B cell (primary cell): ENCODE measurements at places on chromosomes 7 and 10. TPM values are rescaled to one million over a fixed set of nuclear protein-coding genes. Genes with fewer than 3 reads are reported as not detected.

DNA sequence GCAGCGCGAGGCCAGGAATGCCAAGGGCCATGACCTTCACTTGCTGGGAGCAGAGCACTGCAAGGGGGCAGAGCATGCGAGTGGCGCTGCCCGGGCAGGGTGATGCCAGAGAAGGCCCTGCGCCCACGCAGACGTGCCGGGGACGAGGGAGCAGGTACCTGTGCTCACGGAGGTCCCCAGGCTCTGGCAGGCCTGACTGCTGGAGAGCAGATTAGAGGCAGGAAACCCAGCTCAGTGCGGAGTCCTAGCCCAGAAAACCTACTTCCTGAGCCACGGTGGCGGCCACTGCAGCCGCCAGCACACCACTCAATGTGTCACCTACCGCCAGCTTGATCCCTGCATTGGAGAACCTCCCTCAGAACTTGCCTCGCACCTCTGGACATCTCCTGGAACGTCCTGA is 148.4 kb downstream of the MAD1L1 start:
- H3K27me3 ChIP-seq, result no peaks in the 10 kb centered on the region
- no peaks in the 10 kb centered on the region for H3K36me3 ChIP-seq
- H3K4me3 ChIP-seq, result no peak overlapping the region
- peaks cover 20% of the 10 kb centered on the region for H3K4me1 ChIP-seq

DNA sequence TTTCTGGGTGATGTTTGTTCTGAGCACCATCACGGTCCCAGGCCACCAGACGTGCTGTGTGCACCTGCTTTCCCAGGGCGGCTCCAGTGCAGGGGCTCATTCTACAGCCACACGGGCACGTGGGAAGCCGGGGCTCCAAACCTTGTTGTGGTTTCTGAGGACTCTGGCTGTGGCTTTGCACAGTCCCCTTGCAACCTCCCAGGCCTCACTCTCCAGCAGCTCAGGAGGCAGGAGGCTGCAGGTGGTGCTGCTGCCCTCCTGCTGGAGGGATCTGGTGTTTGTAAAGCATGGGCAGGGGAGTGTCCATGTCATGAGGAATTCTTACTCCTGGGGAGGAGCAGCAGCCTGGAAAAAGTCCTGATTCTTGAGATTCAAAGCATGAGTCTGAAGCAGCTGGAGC is 54.3 kb downstream of the INSYN2A start:
- no peak overlapping the region for H3K4me3 ChIP-seq
- H3K27me3 ChIP-seq, result no peaks in the 10 kb centered on the region
- no peak overlapping the region for H3K27ac ChIP-seq

DNA sequence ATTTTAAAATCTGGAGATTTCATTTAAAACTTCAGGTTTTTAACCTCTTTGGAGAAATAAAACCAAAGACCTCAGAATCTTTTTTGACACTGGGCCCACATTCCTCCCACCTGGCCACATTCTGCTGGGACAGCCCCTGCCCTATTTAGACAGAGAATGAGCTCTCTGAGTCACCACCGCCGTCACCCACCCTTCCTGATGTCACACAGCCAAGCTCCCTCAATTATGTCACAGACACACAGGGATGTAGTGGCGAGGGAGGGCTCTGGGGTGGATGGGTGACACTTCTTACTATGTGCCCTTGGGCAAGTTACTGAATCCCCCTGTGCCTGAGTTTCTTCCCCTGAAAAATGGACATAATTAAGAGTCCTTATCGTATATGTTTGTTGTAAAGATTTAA is 162.6 kb downstream of the RAB11FIP2 start:
- no peaks in the 10 kb centered on the region for H3K27me3 ChIP-seq
- H3K4me1 ChIP-seq, result no peaks in the 10 kb centered on the region
- H3K27ac ChIP-seq, result no peak overlapping the region
- no peak for DNase-seq
- H3K36me3 ChIP-seq, result no peaks in the 10 kb centered on the region

DNA sequence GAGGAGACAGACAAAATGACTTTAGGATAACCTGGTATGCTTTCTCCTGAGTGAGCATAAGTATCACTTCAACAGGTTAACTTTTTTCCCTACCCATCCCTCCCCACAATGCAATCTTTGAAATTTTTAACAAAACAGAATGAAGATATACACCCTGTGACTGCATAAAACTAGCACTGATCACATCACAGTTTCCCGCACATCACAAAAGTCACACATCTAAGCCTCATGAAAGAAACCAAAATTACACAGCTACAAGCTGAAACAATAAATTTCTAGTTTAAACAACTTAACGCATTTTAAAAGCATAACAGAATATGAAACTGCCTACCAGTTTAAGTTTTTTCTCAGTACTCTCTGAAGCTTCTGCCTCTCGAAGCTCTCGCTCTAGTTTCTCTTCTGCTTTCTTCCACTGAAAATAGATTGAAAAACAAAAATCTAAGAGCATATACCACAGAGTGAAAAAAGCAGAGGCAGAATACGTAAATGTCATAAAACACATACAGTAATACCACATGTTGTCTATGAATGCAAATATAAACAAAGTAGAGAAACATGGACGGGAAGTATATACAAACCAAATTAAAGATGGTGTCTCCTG is 18.1 kb downstream of the NOC3L start:
- peaks cover 25% of the 10 kb centered on the region for H3K4me1 ChIP-seq
- peak; percentile 70 for DNase-seq
- peaks cover 16% of the 10 kb centered on the region for H3K36me3 ChIP-seq
- H3K4me3 ChIP-seq, result peak overlapping the region; percentile 20
- H3K27me3 ChIP-seq, result no peaks in the 10 kb centered on the region

GRCh38 chr10:14775656-14776055 is 959 bp upstream of the FAM107B start:
- H3K4me3 ChIP-seq, result no peak overlapping the region
- DNase-seq, result no peak
- no peaks in the 10 kb centered on the region for H3K4me1 ChIP-seq
- no peak overlapping the region for H3K27ac ChIP-seq
- no peaks in the 10 kb centered on the region for H3K36me3 ChIP-seq
- H3K27me3 ChIP-seq, result no peaks in the 10 kb centered on the region

DYNC1I1 gene
- not detected in 2 replicates for total RNA-seq

SPRN gene
- not detected in 2 replicates for total RNA-seq

- H3K4me1 ChIP-seq, result peaks cover 10% of the 10 kb centered on the region
- peaks cover 25% of the 10 kb centered on the region for H3K27me3 ChIP-seq
- H3K36me3 ChIP-seq, result no peaks in the 10 kb centered on the region
- no peak for DNase-seq
Measured at GRCh38 chr7:45160417-45160881, 2.9 kb downstream of the RAMP3 start.

PDE1C gene
- total RNA-seq, result 0.52 TPM in 1 of 2 replicates, not detected in the other

- no peaks in the 10 kb centered on the region for H3K27me3 ChIP-seq
- no peak overlapping the region for H3K4me3 ChIP-seq
- no peaks in the 10 kb centered on the region for H3K4me1 ChIP-seq
- H3K27ac ChIP-seq, result no peak overlapping the region
Measured at GRCh38 chr10:86872757-86873156, 84.7 kb downstream of the MMRN2 start.

DNA sequence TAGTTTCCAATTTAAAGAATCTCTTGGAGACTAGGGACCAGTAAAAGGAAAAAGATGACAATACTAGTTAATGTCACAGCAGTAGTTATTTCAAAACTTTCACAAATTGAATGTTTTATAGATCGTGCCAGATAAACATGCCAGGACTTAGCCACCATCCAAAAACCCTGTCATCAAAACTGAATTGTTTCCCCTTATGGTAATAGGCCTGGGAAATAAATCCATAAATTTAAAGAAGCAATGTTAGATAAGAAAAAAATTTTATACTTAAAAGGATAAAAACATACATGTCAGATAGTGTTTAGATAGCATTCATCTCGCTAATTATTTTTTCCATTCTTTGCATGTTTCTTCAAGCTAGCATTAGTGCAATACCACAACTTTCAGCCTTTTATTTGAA is 71.2 kb downstream of the SUGCT start:
- no peaks in the 10 kb centered on the region for H3K36me3 ChIP-seq
- H3K27ac ChIP-seq, result no peak overlapping the region
- H3K27me3 ChIP-seq, result no peaks in the 10 kb centered on the region

SPDYE18 gene
- 1.8 and 2.2 TPM in 2 replicates for total RNA-seq

- no peaks in the 10 kb centered on the region for H3K4me1 ChIP-seq
- H3K27me3 ChIP-seq, result no peaks in the 10 kb centered on the region
- no peak for DNase-seq
- H3K4me3 ChIP-seq, result no peak overlapping the region
Measured at GRCh38 chr10:74255214-74255613, 104.2 kb downstream of the ADK start.

DNA sequence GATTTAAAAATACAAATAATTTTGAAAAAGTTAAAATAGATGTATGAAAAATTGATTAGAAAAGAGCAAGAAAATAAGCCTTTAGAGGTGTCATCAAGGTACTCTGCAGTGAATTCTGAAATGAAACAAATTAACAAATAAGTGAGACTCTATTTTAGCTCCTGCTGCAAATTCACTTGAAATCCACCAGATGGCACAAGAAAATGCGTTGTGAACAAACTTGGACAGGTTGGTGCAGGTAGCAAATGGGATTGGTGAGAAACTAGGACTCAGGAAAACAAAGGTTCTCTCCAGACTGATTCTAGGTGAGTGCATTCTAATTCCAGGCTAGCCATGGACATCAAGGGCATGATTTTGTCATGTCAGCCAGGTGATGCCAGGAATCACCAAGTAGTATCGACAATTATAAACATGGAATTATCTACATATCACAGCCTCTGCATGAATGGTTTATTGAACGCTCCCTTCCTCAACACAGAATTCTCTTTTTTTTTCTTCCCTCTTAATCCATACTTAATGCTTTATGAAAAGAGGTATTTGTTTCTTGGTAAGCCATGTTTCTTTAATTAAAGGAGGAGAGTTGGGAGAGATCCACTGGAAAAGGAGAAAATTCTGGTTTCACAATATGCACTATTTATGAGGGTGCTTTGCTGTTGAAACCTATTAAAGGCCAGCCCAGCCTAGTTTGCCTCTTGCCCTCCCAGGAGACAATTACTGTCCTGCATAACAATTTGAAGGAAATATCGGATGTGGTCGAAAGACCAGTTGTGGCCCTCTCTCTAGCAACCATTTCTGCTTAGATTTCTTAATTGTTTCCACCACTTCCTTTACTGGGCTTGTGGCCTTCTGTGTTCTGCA is 118.1 kb downstream of the ZNF365 start:
- no peaks in the 10 kb centered on the region for H3K36me3 ChIP-seq
- DNase-seq, result peak; percentile 65
- no peaks in the 10 kb centered on the region for H3K27me3 ChIP-seq
- peaks cover 9% of the 10 kb centered on the region for H3K4me1 ChIP-seq
- H3K4me3 ChIP-seq, result no peak overlapping the region

- no peaks in the 10 kb centered on the region for H3K36me3 ChIP-seq
- no peaks in the 10 kb centered on the region for H3K4me1 ChIP-seq
- H3K4me3 ChIP-seq, result no peak overlapping the region
- H3K27me3 ChIP-seq, result no peaks in the 10 kb centered on the region
Measured at GRCh38 chr10:34433241-34434076, 381.6 kb downstream of the PARD3 start.

ITPRID1 gene
- not detected in 2 replicates for total RNA-seq

- no peak overlapping the region for H3K4me3 ChIP-seq
- H3K27ac ChIP-seq, result no peak overlapping the region
- peaks cover 29% of the 10 kb centered on the region for H3K36me3 ChIP-seq
- H3K4me1 ChIP-seq, result peaks cover 4% of the 10 kb centered on the region
- no peak for DNase-seq
Measured at GRCh38 chr7:38211940-38212339, 33.9 kb downstream of the STARD3NL start.

GRCh38 chr10:132526676-132527075 is 10.9 kb upstream of the INPP5A start:
- H3K4me1 ChIP-seq, result no peaks in the 10 kb centered on the region
- H3K27ac ChIP-seq, result no peak overlapping the region
- no peak overlapping the region for H3K4me3 ChIP-seq
- H3K36me3 ChIP-seq, result no peaks in the 10 kb centered on the region
- H3K27me3 ChIP-seq, result no peaks in the 10 kb centered on the region

TMEM225B gene
- 0.86 and 1.6 TPM in 2 replicates for total RNA-seq

GRCh38 chr7:123571684-123572083 is 14.1 kb upstream of the NDUFA5 start:
- DNase-seq, result no peak
- H3K27ac ChIP-seq, result no peak overlapping the region
- no peaks in the 10 kb centered on the region for H3K36me3 ChIP-seq

DENND2A gene
- total RNA-seq, result not detected in 2 replicates

OPN4 gene
- not detected in 2 replicates for total RNA-seq
